Bronchial epithelial cell (primary cell): ENCODE measurements at places on chromosomes 2 and 18. TPM values are rescaled to one million over a fixed set of nuclear protein-coding genes. Genes with fewer than 3 reads are reported as not detected.

- no peak for DNase-seq
Measured at GRCh38 chr2:224799691-224800090, 83.5 kb upstream of the CCDC195 start.

Gene MOB1A
- 71.1 and 80.1 TPM in 2 replicates for total RNA-seq

GRCh38 chr18:43125471-43125870 is 10.0 kb upstream of the RIT2 start:
- DNase-seq = no peak

Gene SIX3
- total RNA-seq = not detected in 2 replicates

- DNase-seq = no peak
Measured at GRCh38 chr2:191019376-191019775, 5.4 kb upstream of the STAT1 start.

- no peak for DNase-seq
Measured at GRCh38 chr2:16169381-16169960, 229.1 kb downstream of the MYCN start.

GRCh38 chr2:107595285-107595684 is 231.4 kb upstream of the RGPD4 start:
- DNase-seq = no peak

Gene LRRTM4
- total RNA-seq = not detected in 2 replicates

DNA sequence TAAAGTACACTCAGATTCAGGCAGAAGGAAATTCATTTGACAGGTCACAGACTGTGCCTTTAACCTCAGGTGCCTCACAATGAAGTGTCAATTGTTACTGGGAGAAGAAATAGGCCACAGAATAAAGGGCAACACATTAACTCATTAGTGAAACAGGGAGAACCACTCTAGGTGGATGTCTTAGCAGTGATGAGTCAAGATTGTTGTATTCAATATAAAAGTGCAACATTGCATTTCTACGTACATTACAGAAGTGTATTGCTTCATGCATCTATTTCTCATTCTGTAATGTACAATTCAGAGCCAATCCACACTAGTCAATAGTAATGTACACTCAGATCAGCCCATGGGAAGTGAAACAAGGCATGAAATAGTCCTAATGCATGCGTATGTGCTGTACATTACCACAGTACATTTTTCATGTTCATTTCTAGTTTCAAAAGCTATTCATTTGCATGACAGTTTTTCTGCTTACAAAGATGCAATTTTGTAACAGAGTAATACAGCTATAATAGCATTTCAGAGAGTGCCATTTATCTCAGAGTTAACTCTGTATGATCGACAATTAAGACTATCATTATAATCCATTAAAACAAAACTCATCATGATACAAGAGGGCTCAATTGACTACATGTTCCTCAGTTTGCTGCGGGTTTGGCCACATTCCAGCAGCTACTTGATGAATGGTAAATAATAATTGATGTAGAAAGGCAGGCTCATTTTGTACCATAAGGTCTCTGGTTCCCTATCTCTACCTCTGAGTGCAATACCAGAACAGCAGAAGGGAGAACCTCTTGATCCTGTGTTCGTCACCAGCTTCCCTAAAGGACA is 12.2 kb upstream of the ARL5A start:
- peak; percentile 81 for DNase-seq

GRCh38 chr18:3648200-3648599 is 198.2 kb downstream of the TGIF1 start:
- no peak for DNase-seq

Gene BOLL
- total RNA-seq = not detected in 2 replicates

Gene TRIM54
- not detected in 2 replicates for total RNA-seq

Gene CDH7
- not detected in 2 replicates for total RNA-seq

Gene CCDC74B
- total RNA-seq = 0.38 and 0.79 TPM in 2 replicates

GRCh38 chr18:68445668-68446426 is 269.1 kb downstream of the TMX3 start:
- DNase-seq = no peak

Gene UGT1A3
- total RNA-seq = 2.7 TPM in 1 of 2 replicates, not detected in the other

Gene CNGA3
- total RNA-seq = under 0.01 TPM in 1 of 2 replicates, not detected in the other

- peak; percentile 30 for DNase-seq
Measured at GRCh38 chr2:196331143-196331542, 159.8 kb upstream of the STK17B start.

- no peak for DNase-seq
Measured at GRCh38 chr2:71607151-71607889, 154.0 kb downstream of the DYSF start.

- no peak for DNase-seq
Measured at GRCh38 chr2:195961873-195962272, 106.8 kb downstream of the DNAH7 start.

DNA sequence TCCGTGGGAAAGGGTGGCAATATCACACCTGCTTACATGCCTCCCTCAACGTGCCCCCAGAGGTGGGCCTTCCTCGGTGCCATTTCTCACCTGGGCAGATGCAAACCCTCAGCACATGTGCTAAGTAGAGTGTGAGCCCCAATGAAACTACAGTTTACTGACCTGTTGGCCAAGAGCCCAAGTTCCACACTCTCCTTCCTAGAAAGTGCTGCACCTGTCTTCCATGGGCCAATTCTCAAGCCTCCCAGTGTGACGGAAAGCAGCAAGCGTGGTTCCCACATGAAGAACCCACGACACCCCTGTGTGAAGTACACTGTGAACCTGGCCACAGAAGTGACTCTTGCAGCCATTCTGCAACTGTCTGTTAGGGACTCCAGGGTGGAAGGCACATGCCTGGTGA is 73.7 kb downstream of the UXS1 start:
- DNase-seq = no peak

DNA sequence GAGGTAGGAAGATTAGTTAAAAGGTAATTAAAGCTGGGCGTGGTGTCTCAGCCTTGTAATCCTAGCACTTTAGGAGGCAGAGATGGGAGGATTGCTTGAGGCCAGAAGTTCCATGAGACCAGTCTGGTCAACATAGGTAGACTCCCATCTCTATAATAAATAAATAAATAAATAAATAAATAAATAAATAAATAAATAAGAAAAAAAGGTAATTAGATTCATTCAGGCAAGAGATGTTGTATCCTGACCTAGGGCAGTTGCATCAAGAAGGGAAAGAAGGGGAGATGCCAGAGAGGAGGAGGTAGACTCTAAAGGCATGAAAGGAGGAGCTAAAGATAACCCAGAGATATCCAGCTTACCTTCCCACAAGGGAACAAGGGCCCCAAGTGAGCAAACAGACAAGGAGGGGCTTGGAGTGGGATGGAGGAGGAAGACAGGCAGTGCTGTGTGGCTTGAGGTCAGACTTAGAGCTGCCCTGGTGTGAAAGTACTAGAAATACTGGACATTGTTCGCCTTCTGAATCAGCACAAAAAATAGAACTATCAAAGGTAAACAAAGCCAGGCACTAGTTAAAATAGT is 7.4 kb upstream of the RAB1A start:
- no peak for DNase-seq

DNA sequence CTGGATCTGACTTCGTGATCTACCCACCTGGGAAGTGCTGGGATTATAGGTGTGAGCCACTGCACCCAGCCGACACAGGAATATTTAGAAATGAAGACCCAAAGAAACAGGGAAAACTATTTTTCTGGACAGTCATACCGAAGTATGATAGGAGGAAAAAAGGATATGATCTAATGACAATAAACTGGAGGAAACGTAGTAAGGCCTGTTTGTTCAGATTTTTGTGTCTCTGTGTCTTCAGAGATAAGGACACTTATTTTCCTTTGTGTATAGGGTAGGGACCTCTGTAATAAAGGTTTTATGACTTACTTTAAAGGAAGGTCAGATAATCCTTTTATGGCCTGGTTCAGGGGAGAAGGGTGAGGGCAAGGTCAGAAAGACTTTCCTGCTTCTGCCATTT is 55.9 kb downstream of the GTF2A1L start:
- DNase-seq = no peak

Gene SULT1C4
- not detected in 2 replicates for total RNA-seq

DNA sequence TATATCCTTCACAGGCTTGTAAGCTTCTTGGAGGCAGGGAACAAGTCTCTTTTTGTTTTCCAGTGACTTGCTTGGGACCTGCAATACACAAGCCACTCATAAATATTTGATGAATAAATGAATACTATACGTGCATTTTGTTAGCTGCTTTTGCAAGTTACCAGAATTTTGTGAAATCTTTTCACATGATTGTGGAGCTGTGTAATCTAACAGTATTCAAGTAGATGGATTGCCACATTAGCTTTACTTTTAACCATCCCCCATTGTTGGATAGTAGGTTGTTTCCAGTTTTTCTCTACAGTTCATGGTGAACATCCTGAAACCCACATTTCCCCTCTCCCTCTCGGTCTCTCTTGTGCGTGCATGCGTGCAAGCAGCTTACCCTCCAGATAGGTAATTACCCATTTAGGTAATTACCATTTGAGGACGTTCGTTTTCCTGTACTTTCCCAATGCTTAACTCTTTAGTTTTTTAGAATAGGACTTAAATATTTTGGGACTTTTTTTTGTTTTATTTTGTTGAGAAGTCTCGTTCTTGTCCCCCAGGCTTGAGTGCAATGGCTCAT is 12.5 kb downstream of the ZNF407 start:
- DNase-seq = no peak

GRCh38 chr2:100544911-100545596 is 17.7 kb upstream of the PDCL3 start:
- DNase-seq = no peak

GRCh38 chr18:60639836-60640235 is 267.3 kb upstream of the MC4R start:
- peak; percentile 52 for DNase-seq

GRCh38 chr18:77035380-77036187 is 97.0 kb downstream of the MBP start:
- DNase-seq = peak; percentile 29

Gene AKAIN1
- total RNA-seq = not detected in 2 replicates

DNA sequence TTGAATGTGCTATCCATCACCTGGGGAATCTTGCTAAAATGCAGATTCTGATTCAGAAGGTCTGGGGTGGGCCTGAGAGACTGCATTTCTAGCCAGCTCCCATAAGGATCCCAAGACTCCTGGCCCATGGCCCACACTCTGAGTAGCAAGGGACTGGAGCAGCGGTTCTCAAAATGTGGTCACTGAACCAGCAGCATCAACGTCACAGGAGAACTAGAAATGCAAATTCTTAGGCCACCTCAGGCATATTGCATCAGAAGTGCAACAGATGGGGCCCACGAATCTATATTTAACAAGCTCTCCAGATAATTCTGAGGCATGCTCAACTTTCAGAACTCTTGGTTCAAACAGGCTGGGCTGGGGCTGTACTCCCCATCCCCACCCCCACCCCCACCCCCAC is 74.6 kb downstream of the DHRS9 start:
- no peak for DNase-seq

DNA sequence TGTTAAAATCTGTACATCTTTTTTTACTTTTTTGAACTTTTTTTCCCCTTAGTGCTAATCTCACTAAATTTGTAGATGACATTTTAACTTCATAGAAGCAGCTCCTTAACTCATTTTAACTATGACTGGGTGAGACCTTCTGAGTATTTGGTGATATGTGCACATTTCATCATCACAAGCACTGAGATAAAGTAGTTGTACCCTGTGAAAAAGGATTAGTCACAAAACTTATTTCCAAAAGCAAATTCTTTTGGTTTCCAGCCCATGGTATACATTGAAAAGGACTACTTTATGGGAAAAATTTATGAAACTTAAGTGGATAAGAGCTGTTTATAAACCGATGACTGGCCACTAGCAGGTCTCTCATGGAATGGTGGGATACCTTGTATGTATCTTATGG is 581.5 kb downstream of the PLCL1 start:
- DNase-seq = no peak

GRCh38 chr2:42309366-42309765 is 51.7 kb downstream of the COX7A2L start:
- DNase-seq = no peak

DNA sequence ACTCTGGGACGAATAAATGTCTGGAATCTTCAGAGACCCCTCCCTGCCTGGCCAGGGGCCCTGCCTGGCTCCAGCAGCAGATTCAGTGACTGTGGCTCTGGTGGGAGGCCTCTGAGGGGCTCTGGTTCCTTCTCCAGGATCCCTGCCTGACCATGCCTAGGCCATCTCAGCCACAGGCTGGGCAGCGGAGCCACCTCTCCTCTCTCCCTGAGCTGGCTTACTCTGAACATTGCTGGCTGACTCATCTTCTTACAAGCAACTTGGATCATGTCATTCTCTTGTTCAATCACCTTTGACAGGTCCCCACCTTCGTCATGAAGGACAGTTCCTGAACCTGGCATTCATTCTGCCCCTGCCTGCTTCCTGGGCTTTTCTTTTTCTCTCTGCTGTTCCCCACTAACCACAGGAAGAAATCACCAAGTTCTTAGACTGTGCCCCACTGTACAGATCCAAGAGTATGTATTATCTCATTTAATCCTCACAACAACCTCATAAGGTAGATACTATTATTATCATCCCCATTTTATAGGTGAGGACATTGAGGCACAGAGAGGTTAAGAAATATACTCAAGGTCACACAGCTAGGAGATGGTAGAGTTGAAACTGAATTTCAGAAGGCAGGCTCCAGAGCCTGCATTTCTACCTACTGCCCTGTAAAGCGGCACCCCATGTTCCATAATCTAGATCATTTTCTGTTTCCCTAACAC is 155.5 kb upstream of the SMAD2 start:
- DNase-seq = peak; percentile 56

- no peak for DNase-seq
Measured at GRCh38 chr2:127697482-127698180, 3.7 kb upstream of the SFT2D3 start.

DNA sequence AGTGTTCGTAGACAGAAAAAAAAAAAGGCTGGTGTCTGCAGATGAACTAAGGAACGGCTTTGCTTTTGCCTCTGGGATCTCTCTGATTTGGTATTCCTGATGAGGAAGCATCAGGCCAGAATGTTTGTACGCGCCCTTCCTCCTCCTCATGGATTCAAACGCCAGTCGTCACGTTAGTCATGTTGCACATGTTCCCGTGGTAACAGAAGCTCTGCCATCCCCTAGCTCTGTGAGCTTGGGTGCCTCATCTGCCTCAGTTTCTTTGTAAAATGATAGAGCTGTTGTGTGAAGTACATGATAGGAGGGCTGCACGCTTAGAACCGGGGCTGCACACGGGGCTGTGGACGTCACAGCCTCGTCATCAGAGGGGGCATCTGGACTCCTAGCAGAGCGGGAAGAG is 47.0 kb downstream of the TSHZ1 start:
- no peak for DNase-seq

Gene VRK2
- total RNA-seq = 67.7 and 115 TPM in 2 replicates

DNA sequence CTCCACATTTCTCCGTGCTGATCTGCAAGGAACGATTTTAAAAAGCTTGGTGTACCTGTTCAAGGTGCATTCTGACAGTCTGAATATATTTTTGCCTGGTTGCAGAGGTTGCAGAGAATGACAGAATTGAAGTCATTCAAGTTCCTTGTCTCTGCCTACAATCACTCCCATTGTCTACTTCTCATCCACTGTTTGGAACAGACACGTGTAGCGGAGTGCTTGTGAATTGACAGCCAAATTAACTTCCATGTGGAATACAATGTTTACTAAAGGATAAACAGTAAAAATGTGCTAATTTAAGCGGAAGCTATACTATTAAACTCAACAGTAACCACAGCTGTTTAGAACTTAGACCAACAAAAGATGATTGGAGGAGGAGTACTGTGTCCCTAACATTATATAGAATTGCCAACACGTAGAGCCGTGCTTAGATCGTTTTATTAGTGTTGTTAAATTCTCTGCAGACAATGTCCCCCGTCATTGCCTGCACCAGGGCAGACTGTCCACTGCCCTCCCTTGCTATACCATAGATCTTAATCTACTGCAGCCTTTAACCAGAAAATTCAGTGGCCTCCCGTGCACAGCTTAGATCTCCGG is 87.3 kb upstream of the ZCCHC2 start:
- no peak for DNase-seq
